RPMI7951 (cell line): ENCODE measurements at places on chromosomes 13 and 19. TPM values are rescaled to one million over a fixed set of nuclear protein-coding genes. Genes with fewer than 3 reads are reported as not detected.

DNA sequence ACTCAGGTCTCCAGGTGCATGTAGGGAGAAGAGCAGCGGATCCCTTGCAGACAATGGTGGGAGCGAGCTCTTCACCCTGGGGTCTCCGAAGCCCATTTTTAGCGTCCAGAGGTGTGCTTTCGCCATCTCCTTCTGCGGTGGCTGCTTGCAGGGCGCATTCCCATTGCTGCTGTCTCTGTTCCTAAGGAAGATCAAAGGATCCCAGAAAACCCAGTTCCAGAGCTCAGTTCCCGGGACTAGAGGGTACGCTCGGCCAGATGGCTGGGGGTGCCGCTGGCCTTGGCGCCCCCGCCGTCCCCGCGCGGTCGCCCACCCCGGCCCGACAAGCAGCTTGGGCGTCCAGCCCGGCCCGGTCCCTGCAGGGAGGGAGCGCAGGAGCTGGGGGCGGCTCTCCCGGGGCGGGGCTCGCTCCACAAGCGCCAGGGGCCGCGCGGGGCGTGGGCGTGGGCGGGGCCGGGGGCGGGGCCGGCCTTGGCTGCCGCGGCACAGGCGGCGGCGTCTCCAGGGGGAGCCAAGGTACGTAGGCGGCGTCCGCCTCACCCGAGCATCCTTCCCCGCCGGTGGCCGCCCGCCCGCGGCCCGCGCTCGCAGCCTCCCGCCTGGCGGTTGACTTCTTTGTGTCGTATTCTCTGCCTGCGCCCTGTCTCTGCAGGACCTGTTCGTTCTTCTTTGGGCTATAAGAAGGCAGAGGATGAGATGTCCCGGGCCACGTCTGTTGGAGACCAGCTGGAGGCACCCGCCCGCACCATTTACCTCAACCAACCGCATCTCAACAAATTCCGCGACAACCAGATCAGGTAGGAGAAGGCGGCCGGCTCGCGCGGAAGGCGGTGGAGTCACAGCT lies 96.8 kb downstream of the ATP8A2 start:
- peak; percentile 22 for DNase-seq

PLEKHA4 gene
- 1.8 and 4.4 TPM in 2 replicates for total RNA-seq

- DNase-seq: peak; percentile 56
These were observed 9.1 kb downstream of the SPACA6 start for GRCh38 chr19:51702103-51702824.

- DNase-seq: peak; percentile 86
These were observed 4.3 kb downstream of the NANOS3 start for GRCh38 chr19:13881251-13881691.

GRCh38 chr19:19538785-19539166 lies 711 bp downstream of the CILP2 start:
- DNase-seq: no peak

DNA sequence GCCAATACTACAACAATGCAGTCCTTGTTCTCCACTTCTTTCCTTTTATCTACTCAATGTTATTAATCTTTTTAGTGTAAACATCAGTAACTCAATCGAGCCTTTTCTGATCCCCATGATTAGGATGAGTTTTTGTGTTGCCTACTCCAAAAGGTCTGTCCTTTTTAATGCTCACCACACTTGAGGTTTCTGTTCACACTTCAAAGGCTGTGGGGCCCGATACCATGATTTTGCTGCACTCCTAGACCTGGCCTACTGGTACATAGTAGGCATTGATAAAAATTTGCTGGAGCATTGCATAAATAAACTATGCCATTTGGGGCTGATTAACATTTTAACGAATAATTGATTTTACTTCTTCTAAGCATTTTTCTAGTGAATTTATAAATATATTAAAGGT lies 125.4 kb upstream of the KLF12 start:
- DNase-seq: no peak

GRCh38 chr19:48501494-48502349 lies 9.9 kb downstream of the LMTK3 start:
- no peak for DNase-seq

- peak; percentile 77 for DNase-seq
These were observed 7.0 kb downstream of the ABHD8 start for GRCh38 chr19:17296273-17296672.

TTC9B gene
- not detected in 2 replicates for total RNA-seq

DNA sequence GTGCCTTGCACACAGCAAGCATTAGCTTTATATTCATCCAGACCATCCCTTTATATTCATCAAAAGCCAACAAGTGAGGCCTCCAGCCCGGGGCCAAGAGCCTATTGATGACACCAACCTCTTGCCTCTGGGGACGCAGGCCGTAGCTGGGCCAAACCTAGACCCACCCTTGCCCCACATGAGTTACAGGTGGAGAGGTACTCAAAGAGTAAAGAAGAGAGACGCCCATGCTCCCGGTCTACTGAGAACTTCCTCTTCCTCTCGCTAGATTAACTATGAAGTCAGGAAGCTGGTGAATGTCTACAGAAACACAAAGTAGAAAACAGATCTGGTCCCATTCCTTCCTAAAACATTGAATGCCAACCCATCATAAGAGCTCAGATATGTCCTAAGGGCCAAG lies 3.8 kb upstream of the MLNR start:
- no peak for DNase-seq

DNA sequence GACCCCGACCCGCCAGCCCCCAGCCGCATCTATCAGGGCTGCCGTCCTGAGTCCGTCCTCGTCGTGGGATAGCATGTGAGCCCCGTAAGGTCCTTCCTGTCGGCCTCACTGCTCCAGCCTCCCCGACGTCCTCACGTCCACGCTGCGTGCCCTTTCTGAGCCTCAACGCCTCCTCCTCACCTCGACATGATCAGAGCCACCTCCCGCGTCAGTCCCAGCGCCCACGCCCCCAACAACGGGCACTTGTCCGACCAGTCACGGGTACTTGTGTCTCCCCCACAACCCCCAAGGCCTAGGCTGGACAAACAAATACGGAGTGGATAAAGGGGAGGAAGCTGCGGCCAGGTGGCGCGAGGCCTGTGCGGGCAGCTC lies 665 bp downstream of the ZNF497 start:
- DNase-seq: peak; percentile 71

DNA sequence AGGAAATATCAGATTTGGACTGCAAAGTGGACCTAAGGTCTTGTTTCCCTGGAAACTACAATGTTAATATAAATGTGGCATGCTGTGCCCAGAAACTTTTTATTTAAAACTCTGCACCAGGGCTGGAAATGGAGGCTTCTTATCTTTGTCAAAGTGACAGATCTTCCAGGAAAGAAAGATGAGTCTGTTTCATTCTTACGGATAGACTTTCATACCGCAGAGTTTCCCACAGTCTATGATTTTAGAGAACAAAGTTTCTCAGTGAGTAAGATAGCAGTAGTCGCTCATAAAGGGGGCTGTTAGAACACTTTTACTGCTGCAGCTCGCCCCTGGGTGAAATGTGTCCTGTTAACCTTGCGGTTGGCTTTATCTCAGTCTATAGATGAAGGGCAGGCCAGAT lies 6.7 kb downstream of the CLEC11A start:
- DNase-seq: no peak

DNA sequence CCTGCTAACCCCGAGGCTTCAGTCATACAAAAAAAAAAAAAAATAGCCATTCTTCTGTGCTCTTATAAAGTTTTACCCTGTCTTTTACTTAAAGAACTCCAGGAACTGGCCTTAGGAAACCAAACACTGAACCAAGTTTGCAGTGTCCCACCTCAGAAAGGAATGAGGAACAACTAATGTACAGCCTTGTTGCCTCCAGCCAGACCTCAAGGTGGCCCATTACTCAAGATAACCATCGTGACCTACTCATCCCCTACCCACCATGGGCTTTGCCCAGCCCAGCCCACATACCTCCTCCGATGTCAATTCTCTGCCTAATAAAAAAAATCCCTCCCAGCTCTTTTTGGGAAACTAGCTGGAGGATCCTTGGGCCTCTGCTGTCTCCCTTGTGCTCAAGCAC lies 133.2 kb downstream of the STARD13 start:
- no peak for DNase-seq

- DNase-seq: peak; percentile 17
These were observed 418.2 kb downstream of the DCT start for GRCh38 chr13:94061301-94061700.

SMIM24 gene
- not detected in 2 replicates for total RNA-seq

DNA sequence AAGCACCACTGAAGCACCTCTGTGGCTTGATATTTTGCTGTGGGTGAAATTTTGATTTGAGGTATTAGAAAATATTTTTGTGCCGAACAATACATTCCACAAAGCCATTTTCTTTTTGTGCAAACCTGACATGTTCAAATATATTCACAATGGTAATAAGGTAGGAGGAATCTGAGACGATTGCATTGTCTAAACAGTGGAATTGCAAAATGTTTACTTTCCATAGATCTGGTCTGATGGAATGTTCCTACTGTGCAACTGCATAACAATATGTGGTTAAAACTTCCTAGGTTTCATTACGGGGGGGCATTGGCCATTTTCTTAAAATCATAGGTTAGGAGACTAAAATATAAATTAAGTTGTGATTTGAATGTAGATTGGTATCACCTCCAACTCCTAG lies 42.7 kb upstream of the AKAP11 start:
- DNase-seq: no peak

DNA sequence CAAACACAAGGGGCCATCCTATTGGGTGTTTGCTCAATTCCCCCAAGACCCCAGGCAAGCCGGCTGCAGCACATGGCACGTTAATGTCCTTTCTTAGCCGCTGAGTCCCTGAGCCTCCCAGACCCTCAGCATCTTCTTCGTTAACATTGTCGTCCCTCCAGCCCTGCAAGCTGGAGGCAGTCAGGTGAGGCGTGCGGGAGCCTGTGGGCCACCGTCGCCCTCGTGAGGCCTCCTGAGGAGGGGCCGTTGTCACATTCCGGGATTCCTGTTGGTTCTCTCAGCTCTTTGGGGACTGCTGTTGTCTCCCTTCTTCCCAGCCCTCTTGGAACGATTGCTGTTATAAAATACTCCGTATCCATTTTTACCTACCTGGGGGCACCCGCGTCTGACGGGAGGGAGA lies 140.6 kb downstream of the KDM4B start:
- no peak for DNase-seq

GRCh38 chr13:50589651-50590054 lies 253.8 kb downstream of the DLEU7 start:
- DNase-seq: peak; percentile 82

DNA sequence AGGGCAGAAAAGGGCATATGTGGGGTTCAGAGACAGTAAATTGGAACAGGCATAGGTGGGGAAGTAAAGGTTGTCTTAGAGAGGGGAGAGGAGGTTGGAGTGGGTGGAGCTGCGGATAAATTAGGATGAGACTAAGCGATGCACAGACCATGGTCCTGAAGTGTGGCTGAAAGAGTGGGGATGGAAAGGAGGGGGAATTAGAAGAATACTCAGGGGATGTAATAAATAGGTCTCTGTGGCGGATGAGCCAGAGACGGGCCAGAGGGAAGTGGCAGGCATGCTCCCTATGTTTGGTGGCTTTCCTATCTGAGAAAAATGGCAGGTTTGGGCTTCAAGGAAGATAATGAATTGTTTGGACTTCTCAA lies 123.4 kb downstream of the OLFM4 start:
- no peak for DNase-seq

GRCh38 chr13:33111414-33112110 lies 95.3 kb downstream of the KL start:
- no peak for DNase-seq

- no peak for DNase-seq
These were observed 415.2 kb upstream of the SGCG start for GRCh38 chr13:22765547-22765946.

- DNase-seq: no peak
These were observed 24.7 kb upstream of the MIER2 start for GRCh38 chr19:369256-369655.

- no peak for DNase-seq
These were observed 103.1 kb downstream of the RAP2A start for GRCh38 chr13:97537110-97537509.

GRCh38 chr13:41746259-41746658 lies 214.7 kb downstream of the VWA8 start:
- peak; percentile 90 for DNase-seq

DNA sequence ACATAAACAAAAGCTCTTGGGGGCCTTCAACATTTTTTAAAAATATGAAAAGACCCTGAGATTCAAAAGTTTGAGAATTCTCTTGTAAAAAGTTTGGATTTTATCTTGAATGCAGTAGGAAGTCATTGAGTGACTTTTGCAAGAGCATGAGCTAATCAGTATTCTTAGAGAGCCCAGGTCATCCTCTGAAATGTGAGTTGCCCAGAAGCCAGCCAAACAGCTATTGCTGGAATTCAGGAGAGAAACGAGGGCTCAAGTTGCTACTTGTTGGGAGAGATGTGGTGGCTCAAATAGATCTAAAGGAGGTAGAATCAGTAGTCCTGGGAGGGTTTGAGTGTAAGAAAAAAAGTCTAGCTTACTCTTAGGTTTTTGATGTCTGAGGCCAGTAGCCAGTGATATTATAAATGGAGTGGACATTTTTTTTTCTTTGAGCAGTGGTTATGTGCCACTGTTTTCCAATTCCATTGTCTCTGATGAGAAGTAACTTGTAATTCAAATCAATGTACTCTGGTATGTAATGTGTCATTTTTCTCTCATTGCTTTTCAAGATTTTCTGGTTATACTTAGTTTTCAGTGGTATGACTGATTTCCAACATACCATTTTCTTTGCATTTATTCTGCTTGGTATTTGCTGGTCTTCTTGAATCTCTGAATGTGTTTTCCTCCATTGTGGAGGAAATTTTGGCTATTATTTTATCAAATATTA lies 30.7 kb downstream of the LMO7 start:
- peak; percentile 9 for DNase-seq

DNA sequence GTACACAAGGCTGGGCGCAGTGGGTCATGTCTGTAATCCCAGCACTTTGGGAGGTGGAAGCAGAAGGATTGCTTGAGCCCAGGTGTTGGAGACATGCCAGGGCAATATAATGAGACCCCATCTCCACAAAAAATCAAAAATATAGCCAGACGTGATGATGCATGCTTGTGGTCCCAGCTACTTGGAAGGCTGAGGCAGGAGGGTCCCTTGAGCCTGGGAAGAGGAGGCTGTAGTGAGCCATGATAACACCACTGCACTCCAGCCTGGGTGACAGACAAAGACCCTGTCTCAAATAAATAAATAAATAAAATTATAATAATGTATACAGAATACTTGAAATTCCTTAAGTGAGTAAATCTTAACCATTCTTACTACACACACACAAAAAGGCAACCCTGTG lies 127.7 kb downstream of the SPRY2 start:
- no peak for DNase-seq

CYP4F12 gene
- total RNA-seq: 0.20 TPM in 1 of 2 replicates, not detected in the other

- no peak for DNase-seq
These were observed 370.4 kb upstream of the NBEA start for GRCh38 chr13:34571716-34572115.

DNA sequence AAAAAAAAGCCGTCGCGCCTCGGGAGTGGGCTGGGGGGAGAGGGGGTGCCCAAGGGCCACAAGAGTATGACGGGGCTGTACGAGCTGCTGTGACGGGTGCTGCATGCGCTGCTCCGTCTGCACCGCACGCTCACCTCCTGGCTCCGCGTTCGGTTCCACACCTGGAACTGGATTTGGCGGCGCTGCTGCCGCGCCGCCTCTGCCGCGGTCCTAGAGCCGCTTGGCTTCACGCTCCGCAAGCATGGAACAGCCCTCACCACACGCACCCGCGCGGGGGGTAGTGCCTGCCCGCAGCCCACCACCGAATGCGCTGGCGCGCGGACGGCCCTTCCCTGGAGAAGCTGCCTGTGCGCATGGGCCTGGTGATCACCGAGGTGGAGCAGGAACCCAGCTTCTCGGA lies 18.8 kb downstream of the C1QTNF9 start:
- DNase-seq: no peak

TSSK6 gene
- total RNA-seq: 0.68 and 0.96 TPM in 2 replicates

GRCh38 chr19:2487842-2488241 lies 11.9 kb downstream of the GADD45B start:
- no peak for DNase-seq

GRCh38 chr19:36849701-36850558 lies 746 bp upstream of the ZNF345 start:
- peak; percentile 92 for DNase-seq
